Neural progenitor cell (in vitro differentiated cells): ENCODE measurements at places on chromosomes 7 and 10.
A peak's percentile ranks its signal among the peaks of the same experiment; 100 is the strongest.

- H3K4me1 ChIP-seq: peaks cover 10% of the 10 kb centered on the region
- no peak for DNase-seq
- no peak overlapping the region for H3K27ac ChIP-seq
- H3K36me3 ChIP-seq: peaks cover 21% of the 10 kb centered on the region
Observed at GRCh38 chr7:87369216-87369615, 23.8 kb downstream of the CROT start.

DNA sequence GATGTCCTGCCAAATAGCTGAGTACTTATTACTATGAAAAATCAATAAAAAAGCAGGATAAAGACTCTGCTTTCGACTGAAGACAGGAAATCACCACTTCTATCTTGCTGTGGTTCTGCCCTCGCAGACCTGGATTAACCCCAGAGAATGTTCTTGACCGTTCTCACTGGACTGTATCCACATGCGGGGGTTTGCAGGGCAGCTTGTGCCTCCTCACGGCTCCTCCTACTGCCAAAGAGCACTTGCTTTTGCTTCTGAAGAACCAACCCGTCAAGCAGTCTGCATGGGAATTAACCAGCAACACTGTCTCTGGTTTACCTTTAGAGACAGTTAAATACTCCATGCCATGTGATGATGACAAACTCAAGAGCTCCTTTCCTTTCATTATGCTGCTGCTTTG is 184.0 kb downstream of the GFRA1 start:
- H3K4me1 ChIP-seq: no peaks in the 10 kb centered on the region
- no peak for DNase-seq
- H3K27me3 ChIP-seq: no peaks in the 10 kb centered on the region
- no peak overlapping the region for H3K4me3 ChIP-seq
- no peaks in the 10 kb centered on the region for H3K36me3 ChIP-seq

- DNase-seq: no peak
- H3K4me3 ChIP-seq: no peak overlapping the region
- H3K36me3 ChIP-seq: no peaks in the 10 kb centered on the region
Observed at GRCh38 chr10:86965986-86966654, 2.2 kb upstream of the ADIRF start.

DNA sequence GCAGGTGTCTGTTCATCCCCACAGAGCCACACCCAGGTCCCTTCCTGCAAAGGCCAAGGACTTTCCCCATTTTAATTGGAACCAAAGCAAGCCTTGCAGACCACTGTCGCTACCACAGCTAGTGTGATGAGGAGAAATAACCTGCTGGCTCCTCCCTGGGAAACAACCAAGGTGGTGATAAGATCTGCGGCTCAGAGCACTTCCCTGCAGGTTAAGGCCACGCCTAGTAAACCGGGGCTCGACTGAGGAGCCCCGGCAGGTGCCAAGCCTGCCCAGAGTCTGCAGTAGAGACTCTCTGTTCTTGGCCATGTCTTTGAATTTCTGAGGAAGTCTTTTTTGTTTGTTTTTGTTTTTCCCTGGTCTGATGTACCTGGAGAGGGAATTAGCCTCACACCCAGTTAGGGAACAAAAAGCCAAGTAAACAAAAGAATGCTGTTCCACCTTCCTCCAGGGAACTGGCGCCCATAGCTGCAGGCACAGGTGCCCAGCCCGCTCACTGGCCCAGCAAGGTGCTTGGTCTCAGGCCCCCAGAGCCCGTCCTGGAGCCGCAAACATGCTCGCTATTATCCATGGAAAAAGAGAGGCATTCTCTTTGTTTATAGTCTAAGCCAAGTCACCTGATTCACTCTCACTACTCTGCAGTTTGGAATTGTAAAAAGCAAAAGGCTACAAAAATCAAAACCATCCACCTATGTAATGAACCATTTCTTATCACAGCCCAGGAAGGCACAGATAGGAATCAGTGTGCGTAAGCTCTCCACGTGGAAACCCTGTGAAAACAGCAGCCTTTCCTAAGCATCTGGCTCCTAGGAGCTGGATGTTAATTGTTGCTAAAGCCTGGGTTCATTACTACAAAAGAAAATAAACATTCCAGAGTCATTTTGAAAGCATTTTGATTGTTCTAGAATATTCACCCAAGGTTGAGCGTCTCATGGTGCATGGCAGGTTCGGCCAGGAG is 2.7 kb downstream of the GPR146 start:
- peaks cover 44% of the 10 kb centered on the region for H3K4me1 ChIP-seq
- no peaks in the 10 kb centered on the region for H3K27me3 ChIP-seq
- no peak overlapping the region for H3K4me3 ChIP-seq
- DNase-seq: no peak
- H3K36me3 ChIP-seq: no peaks in the 10 kb centered on the region

GRCh38 chr7:152633504-152633903 is 42.4 kb downstream of the XRCC2 start:
- H3K36me3 ChIP-seq: no peaks in the 10 kb centered on the region
- no peak for DNase-seq
- H3K4me1 ChIP-seq: no peaks in the 10 kb centered on the region
- H3K27ac ChIP-seq: no peak overlapping the region
- no peak overlapping the region for H3K4me3 ChIP-seq

- no peaks in the 10 kb centered on the region for H3K4me1 ChIP-seq
- H3K27me3 ChIP-seq: no peaks in the 10 kb centered on the region
- no peak overlapping the region for H3K27ac ChIP-seq
- H3K36me3 ChIP-seq: no peaks in the 10 kb centered on the region
- no peak overlapping the region for H3K4me3 ChIP-seq
- DNase-seq: no peak
Observed at GRCh38 chr7:15954671-15955354, 268.3 kb upstream of the MEOX2 start.

- no peaks in the 10 kb centered on the region for H3K36me3 ChIP-seq
- no peak overlapping the region for H3K27ac ChIP-seq
- DNase-seq: peak; percentile 73
- H3K4me3 ChIP-seq: no peak overlapping the region
- H3K4me1 ChIP-seq: no peaks in the 10 kb centered on the region
- no peaks in the 10 kb centered on the region for H3K27me3 ChIP-seq
Observed at GRCh38 chr10:67520924-67521520, 175.0 kb downstream of the CTNNA3 start.

DNA sequence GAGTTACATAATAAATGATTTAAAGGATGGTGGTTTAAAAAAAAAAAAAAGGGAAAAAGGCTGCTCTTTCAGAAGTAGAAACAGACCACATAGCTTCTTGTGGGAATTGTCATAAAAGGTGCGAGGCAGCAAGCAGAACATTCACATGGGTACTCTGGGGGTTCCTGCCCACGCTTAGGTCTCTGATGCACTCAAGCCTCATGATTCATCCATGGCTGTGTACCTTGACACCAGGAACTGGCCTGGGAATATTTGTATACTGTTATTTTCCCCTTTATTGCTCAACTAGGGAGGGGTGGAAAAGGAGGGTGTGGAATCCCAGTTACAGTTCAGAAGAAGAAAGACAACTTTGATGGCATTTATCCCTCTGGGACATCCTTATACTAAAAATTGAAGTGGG is 4.0 kb downstream of the PON2 start:
- H3K27ac ChIP-seq: no peak overlapping the region
- no peak for DNase-seq
- H3K36me3 ChIP-seq: no peaks in the 10 kb centered on the region
- H3K4me3 ChIP-seq: no peak overlapping the region
- no peaks in the 10 kb centered on the region for H3K27me3 ChIP-seq
